ENCODE measurements at places on chromosomes 13 and 19.

DNA sequence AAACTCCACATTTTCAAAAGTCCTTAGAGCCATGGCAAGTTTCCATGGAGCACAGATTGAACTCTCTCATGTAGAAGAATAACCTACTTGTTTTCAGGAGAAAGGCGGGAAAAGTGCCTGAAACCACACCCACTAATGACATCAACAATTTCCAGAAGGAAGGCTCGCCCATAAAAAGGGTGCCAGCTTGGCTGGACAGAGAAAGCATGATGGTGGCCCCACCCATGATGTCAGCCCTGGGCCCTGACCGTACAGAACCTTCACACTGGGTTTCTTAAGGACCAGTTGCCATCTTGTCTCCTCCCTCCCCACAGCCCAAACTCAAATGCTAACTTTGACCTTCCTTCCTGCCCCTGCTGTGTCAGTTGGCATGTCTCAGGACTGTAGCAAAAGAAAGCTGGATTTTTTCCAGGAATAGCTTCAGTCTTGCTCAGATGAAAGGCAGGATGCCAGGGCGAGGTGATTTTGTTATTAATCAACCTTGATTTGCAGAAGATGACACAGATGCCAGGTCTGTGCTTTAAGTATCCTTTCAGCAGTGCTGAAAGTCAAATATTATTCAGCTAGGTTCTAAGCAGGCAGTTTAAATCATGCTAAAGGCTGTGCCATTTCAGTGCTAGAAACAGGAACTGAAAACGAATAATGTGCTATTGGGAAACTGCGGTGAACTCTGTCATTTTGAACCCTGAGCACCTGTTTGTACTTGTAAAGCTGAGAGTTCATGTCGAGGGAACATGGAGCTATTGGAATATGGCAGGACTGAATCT, 89.5 kb upstream of the RFC3 start:
- no peak for DNase-seq

DNA sequence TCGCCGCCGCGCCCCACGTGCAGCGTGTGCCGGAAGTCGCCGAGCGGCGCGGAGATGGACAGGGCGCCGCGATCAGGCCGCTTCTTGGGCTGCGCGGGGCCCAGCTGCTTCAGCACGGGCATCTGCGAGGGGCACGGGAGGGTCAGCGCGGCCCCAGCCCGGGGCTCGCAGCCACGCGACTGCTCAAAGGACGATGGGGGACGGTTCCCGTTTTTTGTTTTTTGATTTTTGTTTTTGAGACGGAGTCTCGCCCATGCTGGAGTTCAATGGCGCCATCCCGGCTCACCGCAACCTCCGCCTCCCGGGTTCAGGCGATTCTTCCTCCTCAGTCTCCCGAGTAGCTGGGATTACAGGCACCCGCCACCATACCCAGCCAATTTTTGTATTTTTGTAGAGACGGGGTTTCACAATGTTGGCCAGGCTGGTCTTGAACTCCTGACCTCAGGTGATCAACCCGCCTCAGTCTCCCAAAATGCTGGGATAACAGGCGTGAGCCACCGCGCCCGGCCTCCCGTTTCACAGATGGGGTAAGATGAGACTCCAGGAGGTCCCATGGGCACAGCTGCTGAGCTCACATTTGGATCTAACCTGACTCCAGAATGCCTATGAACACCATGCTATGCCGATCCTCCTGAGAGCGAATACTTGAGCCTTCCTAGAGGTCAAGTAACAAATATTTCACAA, 2.0 kb upstream of the LENG9 start:
- DNase-seq, result no peak

DNA sequence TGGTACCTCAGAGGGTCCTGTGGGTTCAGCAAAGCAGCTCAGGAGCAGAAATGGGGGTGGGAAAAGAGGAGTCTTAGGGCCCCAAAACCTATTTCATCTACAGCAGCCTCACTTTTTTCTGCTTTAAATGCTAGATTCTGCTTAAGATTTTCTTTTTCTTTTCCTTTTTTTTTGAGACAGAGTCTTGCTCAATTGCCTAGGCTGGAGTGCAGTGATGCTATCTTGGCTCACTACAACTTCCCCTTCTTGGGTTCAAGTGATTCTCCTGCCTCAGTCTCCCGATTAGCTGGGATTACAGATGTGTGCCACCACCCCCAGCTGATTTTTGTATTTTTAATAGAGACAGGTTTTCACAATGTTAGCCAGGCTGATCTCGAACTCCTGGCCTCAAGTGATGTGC, 30.7 kb upstream of the WDFY2 start:
- DNase-seq, result no peak

DNA sequence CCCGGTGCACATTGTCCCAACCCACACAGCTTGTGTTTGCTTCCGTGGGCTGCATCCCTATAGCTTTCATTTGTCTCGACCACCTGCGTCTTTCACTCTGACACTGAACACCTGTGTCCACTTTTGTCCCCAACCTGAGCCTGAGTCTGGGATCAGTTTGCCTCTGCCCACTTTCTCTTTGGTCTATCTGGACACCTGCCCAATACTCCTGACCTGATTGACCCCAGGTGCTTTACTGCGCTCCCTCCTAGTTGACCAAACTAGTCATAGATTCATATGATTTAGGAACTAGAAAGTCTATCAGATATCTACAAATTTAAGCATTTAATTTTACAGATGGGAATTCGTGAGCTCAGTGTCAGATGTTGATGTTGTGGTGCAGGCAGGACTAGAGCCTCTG, 209.9 kb downstream of the DCT start:
- no peak for DNase-seq

DNA sequence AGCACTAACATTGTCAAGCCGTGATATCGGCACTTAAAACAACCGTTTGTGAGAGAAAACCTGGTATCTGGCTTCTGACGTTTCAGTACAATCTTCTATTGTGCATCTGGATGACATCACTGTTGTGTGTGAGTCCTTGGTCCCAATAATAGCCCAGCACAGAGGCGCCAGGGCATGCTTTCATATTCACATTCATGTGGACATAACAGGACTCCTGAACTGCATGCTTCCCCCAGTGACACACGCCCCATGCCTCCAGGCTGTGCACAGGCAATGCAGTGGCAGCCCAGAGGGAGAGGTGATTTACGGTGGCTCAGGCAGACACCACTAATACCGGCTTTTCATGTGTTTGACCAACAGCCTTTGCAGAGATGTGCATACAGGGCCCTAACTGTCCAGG, 58.1 kb downstream of the MRPL57 start:
- no peak for DNase-seq

- no peak for DNase-seq
Measured at GRCh38 chr13:49472186-49472585, 23.6 kb upstream of the PHF11 start.
